ENCODE measurements at places on chromosomes 7 and 10.

DNA sequence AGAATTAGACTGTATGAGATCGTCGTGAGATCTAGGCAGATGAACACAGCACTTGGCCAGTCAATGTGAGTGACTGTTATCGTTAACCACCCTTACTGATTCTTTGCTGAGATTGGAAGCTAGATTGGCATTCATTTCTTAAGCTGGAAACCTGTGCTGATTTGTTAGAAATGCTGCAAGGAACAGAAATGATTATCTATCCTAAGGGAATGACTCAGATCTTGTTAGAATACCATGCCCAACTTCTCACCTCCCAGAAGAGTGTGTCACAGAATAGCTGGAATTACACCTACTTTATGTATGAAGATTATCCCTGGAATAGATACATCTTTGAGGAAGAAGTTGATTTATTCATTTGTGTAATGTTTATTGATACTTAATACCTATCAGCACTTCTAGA is 275.2 kb downstream of the AUTS2 start:
- no peak for DNase-seq

GRCh38 chr10:97940534-97940933 is 89.9 kb downstream of the CRTAC1 start:
- no peak for DNase-seq

- no peak for DNase-seq
These were observed 265.2 kb downstream of the PHTF2 start for GRCh38 chr7:78063758-78064157.

DNA sequence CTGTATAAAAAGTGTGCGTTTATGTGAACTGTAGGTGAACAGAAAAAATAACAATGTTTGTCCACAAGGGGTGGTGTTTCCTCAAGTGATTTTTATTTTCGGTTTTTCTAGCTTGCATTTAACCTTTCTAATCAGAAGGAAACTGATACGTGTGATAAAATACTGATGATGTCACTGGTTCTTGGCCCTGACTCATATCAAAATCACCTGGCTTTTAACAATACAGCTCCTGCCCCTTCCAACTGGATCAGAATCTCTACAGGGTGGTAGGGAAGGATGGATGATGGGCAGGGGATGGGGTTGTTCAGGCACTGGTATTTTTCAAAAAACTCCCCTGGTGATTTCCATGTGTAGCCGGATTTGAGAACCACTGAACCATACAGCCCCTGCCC is 10.9 kb downstream of the NPFFR1 start:
- no peak for DNase-seq

GRCh38 chr10:23338886-23339285 is 5.7 kb downstream of the C10orf67 start:
- no peak for DNase-seq

GRCh38 chr10:30820261-30820991 is 190.9 kb upstream of the LYZL2 start:
- DNase-seq, result no peak

DNA sequence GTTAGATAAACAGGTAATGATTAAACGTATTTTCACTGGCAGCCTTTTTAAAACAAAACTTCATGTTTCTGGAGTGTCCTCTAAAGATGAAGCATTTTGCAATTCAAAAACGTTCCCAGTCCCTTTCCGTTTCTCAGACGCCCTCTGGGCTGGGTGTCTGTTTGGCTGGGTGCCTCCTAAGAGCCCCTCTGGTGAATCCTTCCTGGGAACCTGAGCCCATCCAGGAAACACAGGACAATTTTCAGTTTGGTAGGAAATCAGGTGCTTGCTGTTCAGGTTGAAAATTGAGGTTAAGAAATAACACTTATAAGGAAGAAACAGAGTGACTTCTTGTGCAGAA is 76.7 kb downstream of the CHN2 start:
- DNase-seq, result no peak

DNA sequence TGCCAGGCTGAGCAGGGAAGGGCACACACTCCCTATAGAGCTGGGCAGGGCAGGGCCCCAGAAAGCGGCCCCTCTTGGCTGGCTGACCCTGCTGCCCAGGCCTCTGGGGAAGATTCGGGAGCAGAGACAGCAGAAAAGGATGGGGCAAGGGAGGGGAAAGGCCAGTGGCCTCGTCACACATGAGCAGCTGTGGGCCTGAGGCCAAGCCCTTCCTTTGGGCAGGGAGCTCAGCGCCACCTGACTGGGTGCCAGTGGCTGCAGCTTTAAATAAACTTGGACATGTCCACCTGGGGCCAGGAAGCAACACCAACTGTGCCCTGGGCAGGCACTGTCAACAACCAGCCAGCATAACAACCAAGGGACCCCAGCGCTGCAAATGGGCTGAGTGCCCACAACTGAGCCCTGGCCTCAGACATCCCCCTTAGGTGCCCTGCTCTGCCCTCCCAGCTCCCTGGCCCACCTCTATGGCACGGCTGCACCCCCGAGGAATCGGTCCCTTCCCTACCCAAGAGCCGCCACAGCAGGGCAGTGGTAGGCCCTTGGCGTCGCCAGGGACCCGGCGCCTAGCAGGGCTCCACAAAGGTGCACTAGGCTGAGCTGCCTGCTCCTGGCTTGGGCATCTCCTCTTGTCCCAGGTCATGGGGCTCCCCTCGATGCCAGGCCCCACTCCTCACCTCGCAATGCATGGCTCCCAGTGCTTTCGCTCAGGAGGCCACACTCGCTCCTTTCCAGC is 2.6 kb downstream of the CAMK2B start:
- no peak for DNase-seq

DNA sequence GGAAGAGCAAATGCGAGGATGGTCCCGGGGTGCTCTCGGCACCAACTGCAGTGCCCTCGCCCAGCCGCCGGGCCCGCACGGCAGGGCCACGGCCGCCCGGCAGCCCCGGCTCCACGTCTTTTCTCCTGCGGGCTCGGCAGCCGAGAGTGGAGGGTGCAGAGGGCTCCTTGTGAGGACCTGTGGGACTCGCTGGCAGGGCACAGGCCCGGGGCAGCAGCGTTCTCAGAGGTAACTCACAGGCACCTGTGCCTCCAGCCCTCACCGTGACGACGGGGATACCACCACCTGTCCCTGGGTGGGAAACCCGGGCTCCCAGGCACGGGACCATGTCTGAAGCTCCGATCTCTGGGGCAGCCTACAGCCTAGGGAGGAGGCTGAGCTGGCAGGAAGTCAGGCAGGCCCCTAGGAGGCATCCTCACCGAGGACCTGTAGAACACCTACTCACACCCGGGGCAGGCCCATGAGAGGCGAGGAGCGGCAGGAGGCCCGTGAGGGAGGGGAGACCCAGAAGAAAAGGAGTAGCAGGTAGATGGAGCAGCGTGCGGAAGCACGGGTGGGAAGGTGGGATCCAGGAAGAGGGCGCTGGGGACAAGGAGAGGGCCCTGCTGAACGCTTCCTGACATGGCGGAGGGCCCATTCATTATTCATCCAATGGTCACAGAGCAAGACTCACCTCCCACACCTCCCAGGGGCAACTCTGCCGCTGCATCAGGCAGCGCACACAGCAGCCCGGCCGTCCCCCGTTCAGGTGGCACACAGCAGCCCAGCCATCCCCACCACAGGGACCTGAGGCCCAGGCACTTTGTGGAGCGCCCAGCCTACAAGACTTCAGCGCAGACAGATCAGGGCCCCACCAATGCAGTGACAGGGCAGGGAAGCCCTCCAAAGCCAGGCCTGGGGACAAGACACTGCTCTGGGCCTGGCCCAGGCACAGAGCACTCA is 244.9 kb downstream of the MAD1L1 start:
- DNase-seq, result no peak

Data from stimulated activated CD8-positive, alpha-beta memory T cell treated with anti-CD3 and anti-CD28 coated beads, Interleukin-4, amount 100 ng/mL, for 1 hour (primary cell).